Glutamatergic neuron (in vitro differentiated cells): ENCODE measurements at places on chromosomes 13 and 19. TPM values are rescaled to one million over a fixed set of nuclear protein-coding genes. Genes with fewer than 3 reads are reported as not detected.

CDK8 gene
- 27.9 TPM for total RNA-seq

WDR87 gene
- not detected for total RNA-seq

NLRP7 gene
- not detected for total RNA-seq

SMAD9 gene
- 43.6 TPM for total RNA-seq

TLE6 gene
- not detected for total RNA-seq

CEACAM8 gene
- not detected for total RNA-seq

ZNF99 gene
- total RNA-seq: not detected

NXNL1 gene
- total RNA-seq: not detected

ZNF45 gene
- total RNA-seq: 12.1 TPM

ZNF724 gene
- 14.6 TPM for total RNA-seq

S1PR4 gene
- not detected for total RNA-seq

IGFL1 gene
- not detected for total RNA-seq

RFPL4A gene
- total RNA-seq: not detected

AP1M2 gene
- total RNA-seq: 1.2 TPM

SIGLEC6 gene
- total RNA-seq: not detected

KLF5 gene
- 0.34 TPM for total RNA-seq

CCDC122 gene
- 5.3 TPM for total RNA-seq

UBE2L5 gene
- total RNA-seq: not detected
